ENCODE measurements at places on chromosomes 3 and 15.

- DNase-seq, result peak; percentile 71
Observed at GRCh38 chr3:77186728-77187127, 146.8 kb downstream of the ROBO2 start.

DNA sequence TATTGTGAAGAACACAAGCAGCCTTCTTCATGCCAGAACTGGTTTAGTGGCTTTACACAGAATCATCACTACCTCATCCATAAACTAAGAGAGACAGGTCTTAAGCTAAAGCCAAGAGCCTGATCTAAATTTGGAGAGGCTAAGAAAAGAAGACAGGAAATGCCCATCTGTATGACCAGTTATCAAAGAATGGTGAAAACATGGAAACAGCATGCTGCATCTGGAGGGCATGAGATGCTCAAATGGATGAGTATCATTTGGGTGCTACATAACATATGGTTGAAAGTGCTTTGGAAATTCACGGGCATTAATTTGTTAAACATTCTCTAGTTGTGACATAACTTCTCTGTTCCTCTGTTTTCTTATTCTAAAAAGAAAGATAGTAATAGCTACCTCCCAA, 112.5 kb downstream of the CPNE4 start:
- DNase-seq, result no peak

GRCh38 chr3:155101398-155101797, 21.3 kb downstream of the MME start:
- DNase-seq, result no peak

DNA sequence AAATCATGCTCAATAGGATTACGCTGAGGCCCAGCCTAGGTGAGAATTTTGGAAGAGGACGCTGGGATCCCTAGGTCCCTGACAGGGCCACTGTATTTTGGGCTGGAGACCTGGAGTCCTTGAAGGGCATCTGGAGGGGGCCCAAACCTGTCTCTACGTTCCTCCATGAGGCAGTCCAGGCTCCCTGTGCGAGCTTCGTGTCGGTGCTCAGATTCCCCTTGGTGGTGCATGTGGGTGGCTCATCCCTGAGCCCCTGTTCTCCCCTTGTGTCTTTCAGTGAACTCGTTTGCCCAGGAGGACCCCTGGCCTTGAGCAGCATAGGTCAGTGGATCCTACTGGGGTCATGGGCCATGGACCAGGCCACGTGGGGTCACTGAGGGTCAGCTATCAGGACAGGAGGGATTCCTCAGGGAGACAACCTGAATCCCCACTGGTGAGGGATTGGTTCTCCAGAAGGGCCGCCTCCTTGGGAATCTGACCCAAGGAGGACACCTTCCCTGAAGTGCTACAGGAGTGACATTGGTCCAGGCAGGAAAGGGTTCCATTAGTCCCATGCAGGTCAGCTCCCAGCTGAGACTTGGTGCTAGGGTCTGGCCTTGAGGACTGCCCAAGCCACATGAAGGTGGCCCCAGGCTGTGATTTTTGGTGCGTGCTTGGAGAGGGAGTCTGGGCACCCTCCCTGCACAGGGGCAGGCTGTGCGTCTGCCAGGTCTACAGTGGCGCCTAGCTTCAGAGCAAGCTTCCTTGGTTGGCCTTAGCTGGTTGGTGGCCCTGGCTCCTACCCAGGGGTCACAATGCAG, 229.8 kb downstream of the SNRPN start:
- no peak for DNase-seq

DNA sequence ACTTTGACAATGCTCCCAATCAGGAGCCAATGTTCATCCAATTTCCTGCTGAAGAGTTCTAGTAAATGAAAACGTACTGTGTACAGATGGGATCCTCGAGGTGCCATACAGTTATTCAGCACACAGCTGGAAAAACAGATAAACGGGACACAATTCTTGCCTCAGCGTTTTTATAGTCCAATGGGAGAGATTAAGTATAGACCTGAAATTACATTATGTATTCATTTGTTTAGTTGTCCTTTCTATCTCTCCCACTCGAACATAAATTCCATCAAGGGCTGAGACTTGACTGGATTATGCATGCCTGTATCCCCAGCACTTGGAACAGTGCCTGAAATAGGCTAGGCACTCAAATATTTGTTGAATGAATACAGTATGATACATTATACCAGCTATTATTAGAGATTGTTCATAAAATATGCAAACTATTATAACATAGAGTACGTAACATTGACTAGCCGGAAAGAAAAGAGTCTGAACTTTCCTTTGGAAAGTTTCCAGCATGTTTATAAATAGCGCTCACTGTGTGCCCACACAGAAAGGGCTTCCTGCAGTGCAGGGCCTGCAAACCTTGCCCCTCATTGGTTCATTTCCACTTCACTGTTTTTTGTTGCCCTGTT, 27.4 kb upstream of the SNTN start:
- peak; percentile 89 for DNase-seq

DNA sequence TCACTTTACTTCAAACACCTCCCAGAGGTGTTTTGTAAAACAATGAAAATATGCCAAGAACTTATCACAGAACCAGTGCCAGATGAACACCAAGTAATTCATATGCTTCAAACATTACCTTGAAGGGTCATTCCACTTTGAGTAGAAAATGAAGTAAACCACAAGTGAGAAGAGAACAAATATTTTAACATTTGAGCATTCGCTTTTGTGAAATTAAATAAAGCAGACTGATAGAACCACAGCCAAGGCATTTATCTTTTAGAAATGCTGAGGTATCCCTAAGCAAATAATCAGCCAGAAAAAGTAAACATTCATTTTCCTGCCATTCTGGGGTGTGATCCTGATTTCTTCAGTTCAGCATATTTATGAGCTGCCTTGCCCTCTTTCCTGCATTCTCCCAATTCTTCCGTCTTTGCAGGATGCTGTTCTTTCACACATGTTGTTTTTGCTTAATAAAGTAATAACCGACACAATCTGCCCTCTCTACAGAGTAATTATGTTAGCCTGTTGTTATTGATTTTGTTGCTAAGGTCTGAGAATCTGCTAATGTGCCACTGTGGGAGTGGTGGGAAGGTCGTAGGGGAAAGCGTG, 235.6 kb upstream of the TGFBR2 start:
- no peak for DNase-seq

- no peak for DNase-seq
Observed at GRCh38 chr3:156143136-156143535, 22.8 kb downstream of the KCNAB1 start.

- DNase-seq, result peak; percentile 69
Observed at GRCh38 chr3:39668420-39668819, 141.0 kb upstream of the MYRIP start.

DNA sequence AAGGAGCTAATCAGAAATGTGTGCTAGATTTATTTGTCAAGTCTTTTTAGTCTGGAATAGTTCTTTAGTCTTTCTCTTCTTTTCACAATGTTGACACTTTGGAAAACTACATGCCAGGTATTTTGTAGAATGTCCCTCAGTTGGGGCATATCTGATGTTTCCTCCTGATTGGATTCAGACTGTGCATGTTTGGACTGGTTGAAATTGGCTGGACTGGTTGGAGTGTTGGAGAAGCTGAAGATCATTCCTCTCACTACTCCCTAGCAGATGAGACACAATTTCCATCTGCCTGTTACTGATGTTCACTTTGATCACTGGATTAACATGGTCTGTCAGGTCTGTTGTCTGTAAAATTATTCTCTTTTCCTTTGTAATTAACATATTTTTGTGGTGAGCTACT, 3.7 kb downstream of the NME9 start:
- peak; percentile 73 for DNase-seq

GRCh38 chr3:118505784-118506183, 528.9 kb downstream of the IGSF11 start:
- DNase-seq, result no peak

- peak; percentile 52 for DNase-seq
Observed at GRCh38 chr3:155079746-155080487, at the start of gene MME. Gene MME, plus strand, starts transcription at chr3:155080319. Its CDS starts 3,849 bp downstream, at chr3:155084168.

- no peak for DNase-seq
Observed at GRCh38 chr3:115254492-115255196, 107.6 kb upstream of the ZBTB20 start.

DNA sequence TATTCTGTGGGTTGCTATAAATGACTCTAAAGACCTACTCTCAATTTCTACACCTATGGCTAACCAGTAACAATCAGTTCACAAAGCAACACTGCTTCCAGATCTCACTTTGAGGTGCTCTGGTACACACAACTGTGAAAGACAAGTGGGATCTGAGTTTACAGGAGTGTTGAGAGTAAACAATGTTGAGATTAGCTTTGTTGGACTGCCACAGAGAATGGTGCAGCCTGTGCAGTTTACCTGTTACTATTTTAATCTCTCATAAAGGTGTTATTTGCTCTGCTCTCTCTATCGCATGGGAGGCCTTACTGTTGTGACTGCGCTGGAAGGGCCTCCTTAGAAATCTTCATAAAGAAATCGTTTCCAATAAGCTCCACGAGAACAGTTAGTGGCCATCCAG, 112.0 kb downstream of the SOX2 start:
- no peak for DNase-seq

DNA sequence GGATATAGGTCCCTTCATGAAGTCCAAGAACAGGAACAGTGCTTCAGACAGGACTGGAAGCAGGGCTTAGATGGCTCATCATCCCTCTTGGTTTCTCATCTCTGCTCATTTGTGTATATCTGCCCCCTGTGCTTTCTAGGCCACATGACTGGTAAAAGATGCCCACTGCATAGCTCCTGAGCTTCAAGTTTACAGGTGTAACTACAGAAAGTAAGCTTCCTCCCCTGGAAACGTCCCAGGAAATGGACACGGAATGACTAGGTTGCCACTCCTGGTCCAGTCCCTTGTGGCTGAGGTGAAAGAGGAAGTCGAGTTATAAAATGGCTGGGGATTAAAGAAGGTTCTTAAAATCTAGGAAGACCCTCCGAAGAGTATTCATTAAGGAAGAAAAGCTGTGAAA, 32.5 kb downstream of the MYO5A start:
- DNase-seq, result no peak

- DNase-seq, result no peak
Observed at GRCh38 chr15:75733761-75734651, 21.4 kb upstream of the CSPG4 start.

- DNase-seq, result no peak
Observed at GRCh38 chr15:42141246-42141645, 15.2 kb downstream of the PLA2G4F start.

DNA sequence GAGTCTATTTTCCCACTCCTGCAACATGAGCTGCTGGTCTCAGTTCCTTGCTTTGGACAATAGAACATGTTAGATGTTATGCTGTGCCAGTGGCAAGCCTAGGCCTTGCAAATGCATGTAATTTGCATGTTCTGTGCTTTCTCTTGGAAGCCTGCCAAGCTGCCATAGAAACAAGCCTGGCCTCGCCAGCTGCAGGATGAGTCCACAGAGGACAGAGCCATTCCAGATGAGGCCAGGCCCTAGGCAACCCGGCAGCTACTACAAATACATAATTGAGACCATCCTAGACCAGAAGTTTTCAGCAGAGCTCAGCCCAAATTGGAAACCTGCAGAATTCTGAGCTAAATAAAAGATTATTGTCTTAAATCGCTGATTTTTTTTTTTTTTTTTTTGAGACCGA, 39.6 kb downstream of the TRIM69 start:
- peak; percentile 83 for DNase-seq

DNA sequence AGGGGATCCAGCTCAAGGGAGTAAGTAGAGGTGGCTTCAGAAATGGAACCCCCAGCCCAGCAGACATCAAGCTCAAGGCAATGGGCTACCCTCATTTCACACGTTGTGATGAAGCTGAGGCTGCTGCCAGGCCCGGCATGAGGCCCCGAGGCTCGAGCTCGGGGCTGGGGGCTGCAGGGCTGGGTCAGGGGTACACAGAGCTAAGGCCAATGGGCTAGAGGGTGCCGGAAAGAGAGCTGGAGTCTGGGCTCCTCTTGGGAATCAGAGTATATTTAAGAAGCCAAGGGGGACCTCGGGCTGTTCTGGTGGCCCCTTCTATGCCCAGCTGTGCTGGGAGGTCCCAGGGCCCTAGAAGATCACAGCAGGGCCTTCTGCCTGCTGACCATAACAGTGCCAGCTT, 7.4 kb downstream of the PRSS50 start:
- DNase-seq, result no peak

- no peak for DNase-seq
Observed at GRCh38 chr3:160260587-160261270, 35.5 kb downstream of the C3orf80 start.

DNA sequence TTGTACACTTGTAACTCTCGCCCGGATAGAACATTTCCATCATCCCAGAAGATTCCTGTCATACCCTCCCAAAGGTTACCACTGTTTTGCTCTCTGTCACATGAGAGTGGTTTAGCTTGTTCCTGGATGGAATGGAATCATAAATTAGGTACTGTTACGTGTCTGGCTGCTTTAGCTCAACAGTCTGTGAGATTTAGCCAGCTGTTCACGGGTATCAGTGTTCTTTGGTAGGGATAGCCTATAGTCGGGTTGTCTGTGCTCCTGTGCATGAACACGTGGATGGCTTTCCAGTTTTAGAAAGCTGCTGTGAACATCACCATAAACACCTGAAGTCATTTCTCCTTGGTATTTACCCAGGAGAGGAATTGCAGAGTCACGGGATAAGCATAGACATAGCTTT, 58.2 kb upstream of the NR2C2 start:
- DNase-seq, result no peak

GRCh38 chr15:91530279-91530678, 323.2 kb upstream of the SLCO3A1 start:
- DNase-seq, result no peak

GRCh38 chr3:131899021-131899420, 135.8 kb downstream of the CPNE4 start:
- no peak for DNase-seq

- no peak for DNase-seq
Observed at GRCh38 chr3:182737825-182738224, 55.5 kb upstream of the ATP11B start.

GRCh38 chr15:101528917-101529299, 39.4 kb upstream of the PCSK6 start:
- DNase-seq, result no peak

- DNase-seq, result peak; percentile 76
Observed at GRCh38 chr3:42839616-42840015, 30.4 kb downstream of the ACKR2 start.

DNA sequence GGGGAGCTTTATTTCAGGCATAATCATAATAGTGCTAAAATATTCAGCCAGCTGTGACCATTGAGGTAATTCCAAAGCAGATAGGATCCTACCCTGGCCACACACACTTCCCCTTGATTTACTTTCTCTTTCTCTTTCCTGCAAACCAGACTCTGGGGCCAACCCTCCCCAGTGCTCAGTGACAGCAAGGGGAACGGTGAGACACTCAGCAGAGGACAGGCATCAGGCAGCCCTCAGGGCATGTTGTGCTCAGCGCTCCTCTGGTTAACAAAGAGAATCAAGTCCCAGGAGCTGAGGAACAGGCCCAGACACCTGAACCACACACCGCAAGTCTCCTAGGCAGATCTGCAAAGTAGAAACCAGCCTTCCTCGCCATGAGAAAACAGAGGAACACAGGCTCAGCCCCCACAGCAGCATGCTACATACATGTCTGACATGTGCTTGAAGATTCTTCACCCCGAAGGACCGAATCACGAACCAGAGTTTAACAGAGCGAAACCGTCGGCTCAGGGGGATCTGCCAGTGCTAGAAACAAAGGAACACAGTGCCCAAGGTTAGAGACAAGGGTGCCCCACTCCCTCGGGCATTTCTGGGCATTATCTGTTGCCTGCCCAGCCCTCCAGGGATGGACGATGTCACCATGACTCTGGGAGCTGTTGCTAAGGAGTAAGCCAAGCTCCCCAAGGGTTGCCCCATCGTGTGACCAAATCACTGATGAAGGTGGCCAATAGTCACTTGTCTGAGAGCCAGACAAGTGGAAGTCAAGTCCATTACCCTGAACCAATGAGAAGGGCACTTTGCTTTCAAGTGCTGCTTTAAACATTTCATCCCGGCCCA, 17.5 kb downstream of the HDC start:
- DNase-seq, result peak; percentile 74

All from epithelial cell of esophagus (primary cell).